ENCODE measurements at places on chromosomes 1 and 21.
A peak's percentile ranks its signal among the peaks of the same experiment; 100 is the strongest.

- peak; percentile 65 for DNase-seq
These were observed 34.1 kb downstream of the CLCA1 start for GRCh38 chr1:86502721-86503405.

- peak; percentile 7 for DNase-seq
These were observed 86.2 kb downstream of the STUM start for GRCh38 chr1:226634611-226635246.

GRCh38 chr1:33043267-33044092, 6.8 kb upstream of the AK2 start:
- DNase-seq: no peak

- DNase-seq: no peak
These were observed 177.1 kb upstream of the EDN2 start for GRCh38 chr1:41661428-41662060.

DNA sequence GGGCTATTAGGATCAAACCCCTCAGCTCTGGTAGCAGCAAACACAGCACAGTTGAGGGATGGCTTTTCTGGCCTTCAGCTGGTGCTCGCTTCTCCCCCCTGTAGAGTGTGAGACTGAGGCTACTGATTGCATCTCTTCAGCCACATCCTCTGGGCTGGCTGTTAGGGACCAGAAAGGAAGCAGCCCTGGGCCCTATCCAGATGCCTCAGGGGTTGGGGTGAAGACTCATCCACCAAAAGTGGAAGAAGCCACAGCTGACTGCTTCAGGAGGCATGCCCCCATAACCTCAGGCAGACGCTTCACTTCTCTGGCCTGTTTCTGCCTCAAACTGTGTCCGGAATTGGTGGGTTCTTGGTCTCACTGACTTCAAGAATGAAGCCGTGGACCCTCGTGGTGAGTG, 6.2 kb upstream of the TMEM200B start:
- DNase-seq: no peak

DNA sequence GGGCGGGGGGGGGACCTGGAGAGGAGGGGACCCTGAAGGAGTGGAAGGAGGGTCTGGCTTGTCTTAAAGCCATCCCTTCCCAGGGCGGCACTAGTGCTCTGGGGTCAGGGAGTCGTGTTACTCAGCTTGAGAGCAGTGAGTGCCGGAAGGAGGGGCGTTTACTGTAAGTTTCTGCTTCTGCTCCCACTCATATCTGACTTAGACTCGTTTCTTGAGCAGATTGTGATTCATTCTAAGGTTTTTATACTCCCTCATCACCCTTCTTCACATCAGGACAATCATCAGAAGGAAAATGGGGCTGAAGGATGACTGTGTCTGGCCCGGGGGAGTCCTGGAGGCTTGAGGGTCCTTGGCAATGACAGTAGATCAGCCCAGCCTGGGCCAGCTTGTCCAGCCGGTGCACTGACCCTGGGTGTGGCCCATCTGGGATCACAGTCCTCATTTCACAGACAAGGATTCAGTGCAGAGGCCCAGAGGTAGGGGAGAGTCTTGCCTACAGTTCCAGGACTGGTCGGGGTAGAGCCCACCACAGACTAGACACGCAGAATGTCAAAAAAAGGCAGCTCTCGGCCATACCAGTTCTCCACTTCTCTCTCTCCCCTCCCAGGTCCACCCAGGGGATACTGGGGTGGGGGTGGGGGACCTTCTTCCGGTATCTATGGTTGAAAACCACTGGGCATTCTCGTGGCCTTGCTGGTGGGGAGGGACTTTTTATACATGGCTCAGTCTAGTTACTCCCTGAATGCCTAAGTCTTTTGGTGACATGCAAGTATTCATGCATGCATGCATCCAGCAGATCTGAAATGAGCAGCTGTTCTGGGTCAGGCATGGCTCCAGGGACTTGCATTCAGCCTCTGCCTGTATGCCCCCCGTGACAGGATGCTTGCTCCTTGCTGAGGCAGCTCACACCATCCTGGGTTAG, 5.1 kb downstream of the TNFRSF8 start:
- no peak for DNase-seq

- peak; percentile 8 for DNase-seq
These were observed 215.4 kb downstream of the ASTN1 start for GRCh38 chr1:176949033-176949662.

DNA sequence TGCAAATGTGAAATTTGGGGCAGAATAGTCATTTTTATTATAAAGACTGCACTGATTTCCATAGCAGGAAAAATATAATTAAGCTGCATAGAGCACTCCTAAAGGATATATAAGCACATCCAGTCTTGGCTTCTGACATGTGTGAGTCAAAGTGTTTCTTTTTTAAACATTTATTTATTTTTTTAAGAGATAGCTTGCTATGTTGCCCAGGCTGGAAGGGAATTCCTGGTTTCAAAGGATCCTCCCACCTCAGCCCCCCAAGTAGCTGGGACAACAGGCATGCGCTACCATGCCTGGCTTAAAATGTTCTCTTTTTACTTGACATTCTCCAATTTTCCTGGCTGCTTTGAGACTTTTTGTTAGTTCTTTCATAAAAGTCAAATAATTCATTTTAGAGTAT, 126.1 kb downstream of the HMCN1 start:
- DNase-seq: no peak

GRCh38 chr1:174276087-174276486, 116.8 kb downstream of the RABGAP1L start:
- no peak for DNase-seq

GRCh38 chr1:27152004-27152828, 2.7 kb downstream of the SLC9A1 start:
- DNase-seq: no peak

DNA sequence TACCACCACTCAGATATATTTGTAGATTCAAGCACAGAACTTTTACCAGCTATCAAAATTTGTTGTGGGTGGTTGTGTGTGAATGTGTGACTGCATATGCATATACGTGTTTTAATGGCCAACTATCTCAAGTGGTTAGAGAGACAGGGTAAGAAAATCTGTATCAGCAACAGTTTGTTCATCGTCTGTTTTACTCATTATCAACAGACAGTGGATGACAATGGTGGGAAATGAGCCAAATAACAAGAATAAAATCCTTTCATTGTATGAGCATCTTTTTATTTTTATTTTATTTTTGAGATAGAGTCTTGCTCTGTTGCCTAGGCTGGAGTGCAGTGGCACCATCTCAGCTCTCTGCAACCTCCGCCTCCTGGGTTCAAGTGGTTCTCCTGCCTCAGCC, 22.7 kb upstream of the DYNLT5 start:
- no peak for DNase-seq

GRCh38 chr1:243179720-243180119, 75.4 kb downstream of the CEP170 start:
- no peak for DNase-seq

- peak; percentile 38 for DNase-seq
These were observed 1.3 kb downstream of the DYRK1A start for GRCh38 chr21:37367703-37368540.

- DNase-seq: no peak
These were observed 22.8 kb downstream of the DHX9 start for GRCh38 chr1:182861994-182862393.

DNA sequence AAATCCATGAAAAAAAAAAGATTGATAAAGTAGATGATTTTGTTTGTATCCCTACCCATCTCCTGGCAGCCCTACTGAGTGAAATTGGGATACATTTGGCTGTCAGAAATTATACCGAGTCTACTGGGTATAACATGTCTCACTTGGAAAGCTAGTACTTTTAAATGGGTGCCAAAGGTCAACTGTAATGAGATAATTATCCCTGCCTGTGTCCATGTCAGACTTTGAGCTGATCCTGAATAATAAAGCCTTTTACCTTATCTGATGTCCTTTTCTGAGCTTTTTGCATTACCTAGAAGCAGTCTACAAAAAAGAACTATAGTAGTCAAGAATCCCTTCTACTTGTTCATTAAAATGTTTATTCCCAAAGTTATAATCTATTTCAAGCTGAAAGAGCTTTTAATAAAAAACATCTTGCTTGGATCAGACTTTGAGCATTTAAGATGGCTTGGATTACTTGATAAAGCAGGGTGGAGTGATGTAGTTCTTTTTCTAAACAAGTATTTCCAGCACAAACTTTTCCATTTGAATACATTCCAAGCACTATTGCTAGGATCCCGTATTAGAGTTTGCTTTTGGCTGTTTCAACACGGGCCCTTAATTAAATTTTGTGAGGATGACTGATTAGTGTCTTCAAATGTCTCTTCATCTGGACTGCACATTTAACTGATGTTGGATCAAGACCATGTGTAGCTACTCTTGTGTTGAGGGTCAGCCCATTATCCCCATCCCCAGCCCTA, 69.2 kb downstream of the DTL start:
- no peak for DNase-seq

DNA sequence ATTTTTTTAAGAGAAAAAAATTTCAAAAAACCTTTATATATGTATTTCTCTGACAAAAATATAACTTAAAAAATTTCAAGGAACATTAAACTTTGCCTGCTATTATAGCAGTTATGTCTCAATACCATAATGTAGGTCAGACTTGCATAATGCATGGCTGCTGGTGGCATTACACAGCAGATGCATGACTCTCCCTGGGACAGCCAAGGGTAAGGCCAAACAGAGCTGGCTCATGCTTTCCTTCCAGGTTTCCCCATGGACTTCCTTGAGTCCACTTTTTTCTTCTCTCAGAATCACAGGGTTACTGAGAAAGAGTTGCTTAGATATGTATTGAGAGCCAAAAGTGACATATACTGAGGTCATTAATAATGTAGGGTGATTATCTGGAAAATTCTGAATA, 43.7 kb downstream of the RHOU start:
- DNase-seq: no peak

GRCh38 chr1:87796471-87796901, 467.8 kb downstream of the LMO4 start:
- DNase-seq: no peak

- no peak for DNase-seq
These were observed 116.7 kb downstream of the LACTBL1 start for GRCh38 chr1:22855668-22856606.

GRCh38 chr1:3066250-3066711, 2.7 kb upstream of the PRDM16 start:
- DNase-seq: peak; percentile 6

DNA sequence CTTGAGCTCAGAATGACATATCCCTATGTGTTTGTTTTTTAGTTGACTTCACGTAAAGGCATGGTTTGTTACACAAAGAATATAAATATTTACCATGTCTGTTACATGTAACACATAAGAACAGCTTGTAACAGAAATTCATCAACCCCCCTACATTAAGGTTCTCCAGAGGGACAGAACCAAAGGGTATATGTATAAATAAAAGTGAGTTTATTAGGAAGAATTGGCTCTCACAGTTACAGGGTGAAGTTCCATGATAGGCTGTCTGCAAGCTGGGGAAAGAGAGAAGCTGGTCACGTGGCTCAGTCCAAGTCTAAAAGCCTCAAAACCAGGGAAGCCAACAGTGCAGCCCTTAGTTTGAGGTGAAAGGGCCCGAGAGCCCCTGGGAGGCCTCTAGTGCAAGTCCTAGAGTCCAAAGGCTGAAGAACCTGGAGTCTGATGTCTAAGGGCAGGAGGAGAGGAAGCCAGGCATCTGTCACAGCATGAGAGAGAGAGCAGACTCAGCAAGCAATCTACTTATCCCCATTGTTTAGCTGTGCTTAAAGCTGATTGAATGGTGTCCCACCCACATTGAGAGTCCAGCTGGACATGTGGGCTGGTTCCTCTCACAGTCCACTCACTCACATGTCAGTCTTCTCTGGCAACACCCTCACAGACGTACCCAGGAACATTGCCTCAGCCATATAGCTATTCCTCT, 15.8 kb downstream of the THRAP3 start:
- no peak for DNase-seq

DNA sequence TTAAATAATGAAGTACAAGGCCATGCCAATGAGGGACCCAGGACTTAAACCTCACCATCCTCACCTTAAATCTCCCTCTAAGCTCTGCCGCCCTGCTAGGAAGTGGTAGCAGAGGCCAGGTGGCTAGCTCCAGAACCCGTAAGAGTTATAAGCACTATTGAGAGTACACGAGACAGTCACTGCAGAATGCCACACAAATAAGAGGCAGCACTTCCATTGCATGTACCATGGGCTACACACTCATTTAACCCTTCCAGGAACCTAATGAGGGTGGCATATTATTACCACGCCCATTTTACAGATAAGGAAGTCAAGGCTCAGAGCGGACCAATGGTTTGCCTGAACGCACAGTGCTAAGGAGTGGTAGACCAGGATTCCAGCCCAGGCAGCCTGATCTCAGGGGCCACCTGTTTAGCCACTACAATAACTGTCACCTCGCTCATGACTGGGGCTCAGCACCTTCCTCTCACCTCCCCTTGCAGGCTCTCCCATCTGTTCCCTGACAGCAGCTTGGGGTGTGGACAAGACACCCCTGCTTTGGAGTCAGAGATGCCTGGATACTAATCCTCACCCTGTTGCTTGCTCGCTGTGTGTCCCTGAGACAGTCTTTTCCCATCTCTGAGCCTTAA, 54.8 kb upstream of the ID3 start:
- DNase-seq: no peak

DNA sequence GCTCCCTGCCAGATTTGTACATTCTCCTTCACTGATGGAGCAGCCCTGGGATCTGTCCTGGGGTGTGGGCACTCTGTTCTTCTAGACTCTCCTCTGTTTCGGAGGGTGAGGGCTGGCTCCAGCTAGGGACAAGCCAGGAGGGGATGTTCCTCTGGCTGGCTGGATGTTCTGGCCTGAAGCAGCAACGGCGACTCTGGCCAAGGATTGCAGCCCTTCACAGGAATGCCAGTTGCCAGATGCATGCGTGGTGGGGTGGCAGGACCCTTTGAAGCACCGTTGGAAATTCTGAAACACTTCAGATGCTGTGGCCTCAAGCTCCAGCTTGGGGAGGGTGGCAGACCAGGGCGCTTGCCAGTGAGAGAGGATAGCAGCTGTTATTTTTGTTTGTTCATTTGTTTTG, 210.9 kb downstream of the TRABD2B start:
- no peak for DNase-seq

DNA sequence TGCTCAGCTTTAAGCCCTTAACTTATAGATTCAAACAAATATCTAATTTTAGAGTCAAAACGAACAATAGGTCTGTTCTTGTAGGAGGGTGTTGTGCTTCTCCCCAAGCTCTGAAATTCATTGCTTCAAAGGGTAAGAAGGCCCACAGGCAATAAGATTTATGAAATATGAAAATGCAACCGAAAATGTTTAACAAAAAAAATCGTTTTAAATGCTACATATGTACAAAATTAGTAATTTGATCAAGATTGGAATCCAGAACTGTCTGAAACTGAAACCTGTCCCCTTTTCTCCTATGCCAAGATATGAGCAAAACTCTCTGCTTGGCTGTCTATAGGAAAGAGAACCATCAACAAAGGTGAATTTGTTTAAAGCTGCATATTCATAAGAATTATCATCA, 534.3 kb downstream of the PLPP3 start:
- DNase-seq: no peak

- no peak for DNase-seq
These were observed 40.7 kb upstream of the CD34 start for GRCh38 chr1:207951652-207952051.

- DNase-seq: no peak
These were observed 147.3 kb downstream of the KAZN start for GRCh38 chr1:14745789-14746188.

- no peak for DNase-seq
These were observed 176.7 kb downstream of the LYPLAL1 start for GRCh38 chr1:219350172-219350931.

Data from transverse colon (tissue), 4 donors.